Astrocyte of the spinal cord (primary cell): ENCODE measurements at places on chromosomes 11 and 22.

GRCh38 chr11:72947229-72947628, 133.0 kb downstream of the ATG16L2 start:
- DNase-seq, result no peak

DNA sequence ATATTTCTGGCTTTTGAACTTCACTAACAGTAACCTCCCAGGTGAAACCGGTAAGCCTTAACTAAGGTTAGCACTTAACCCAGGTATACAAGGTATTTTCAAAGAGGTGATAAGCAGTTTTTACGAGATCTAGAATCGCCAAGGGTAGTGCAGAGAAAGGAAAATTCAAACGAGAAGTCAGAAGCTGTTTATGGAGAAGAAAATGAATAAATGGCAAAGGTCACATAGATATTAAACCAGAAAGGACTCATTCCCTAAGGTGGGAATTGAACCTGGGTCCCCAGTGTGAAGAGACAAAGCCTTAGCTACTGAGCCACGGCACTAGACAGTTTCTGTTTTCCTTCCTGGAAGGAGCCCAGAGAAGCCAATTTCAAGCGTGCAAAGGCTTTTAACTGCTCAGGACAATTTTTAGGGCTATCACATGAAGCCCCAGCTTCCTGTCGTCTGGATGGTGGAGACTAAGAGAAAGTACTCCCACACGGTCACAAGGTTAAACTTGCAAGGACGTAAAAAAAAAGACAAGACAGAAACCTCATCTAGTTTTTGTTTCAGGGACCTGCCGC, 5.7 kb upstream of the C1QTNF6 start:
- no peak for DNase-seq

DNA sequence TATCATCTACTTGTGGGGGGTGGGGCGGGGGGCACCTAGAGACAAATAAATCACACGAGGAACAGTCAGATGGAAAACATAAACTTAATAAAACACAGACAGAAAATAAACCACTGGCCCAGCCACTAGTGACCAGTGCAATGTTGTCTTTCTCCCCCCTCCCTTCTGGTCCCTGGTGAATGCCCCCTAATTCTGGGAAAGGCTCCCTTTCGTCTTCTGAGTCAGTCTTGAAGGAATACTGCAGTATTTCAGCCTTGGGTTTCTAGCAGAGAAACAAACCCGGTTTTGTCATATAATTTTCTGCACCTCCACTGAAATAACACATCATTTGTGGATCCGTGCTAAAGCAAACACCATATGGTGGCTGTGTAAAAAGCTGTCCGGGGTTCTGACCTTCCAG, 101.7 kb downstream of the ABTB2 start:
- DNase-seq, result no peak

DNA sequence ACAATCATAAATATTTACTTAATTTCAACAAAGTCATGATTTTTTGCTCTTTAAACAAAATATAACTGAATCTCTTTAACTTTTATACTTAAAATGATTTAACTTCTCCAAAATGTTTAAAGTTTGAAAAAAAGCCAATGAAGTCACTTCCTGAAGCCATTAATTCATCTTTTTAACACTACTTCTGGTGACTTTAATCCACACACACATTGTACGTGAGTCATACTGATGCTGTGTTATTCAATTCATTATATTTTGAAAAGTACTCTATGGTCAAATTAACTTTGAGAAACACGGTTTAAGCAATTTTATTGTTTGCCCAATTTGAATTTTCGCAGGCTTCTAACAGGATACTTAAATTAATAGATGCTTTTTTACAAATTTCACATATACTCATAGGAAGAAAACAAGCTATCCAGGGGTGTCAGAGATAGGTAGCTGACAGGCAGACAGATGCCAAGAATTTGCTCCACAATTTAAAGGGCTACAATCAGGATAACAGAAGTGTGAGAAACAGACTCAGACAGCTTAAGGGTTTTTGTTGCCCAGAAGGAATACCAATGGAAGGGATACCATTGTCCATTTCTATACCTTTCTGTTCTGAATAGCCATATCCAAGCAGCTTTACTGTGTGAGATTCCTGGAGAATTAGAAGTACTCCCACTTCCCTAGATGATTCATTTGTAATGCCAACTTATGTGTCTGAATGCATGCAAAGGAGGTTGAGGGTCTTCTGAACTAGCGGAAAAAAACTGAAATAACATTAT, 118.4 kb downstream of the RBFOX2 start:
- peak; percentile 25 for DNase-seq

GRCh38 chr11:48164836-48165235, 51.8 kb upstream of the OR4B1 start:
- no peak for DNase-seq

GRCh38 chr11:12042215-12042676, 33.8 kb upstream of the DKK3 start:
- DNase-seq, result peak; percentile 93

GRCh38 chr11:113531575-113532451, 56.6 kb upstream of the DRD2 start:
- DNase-seq, result no peak

GRCh38 chr11:1497600-1497999, 11.0 kb upstream of the MOB2 start:
- DNase-seq, result no peak

DNA sequence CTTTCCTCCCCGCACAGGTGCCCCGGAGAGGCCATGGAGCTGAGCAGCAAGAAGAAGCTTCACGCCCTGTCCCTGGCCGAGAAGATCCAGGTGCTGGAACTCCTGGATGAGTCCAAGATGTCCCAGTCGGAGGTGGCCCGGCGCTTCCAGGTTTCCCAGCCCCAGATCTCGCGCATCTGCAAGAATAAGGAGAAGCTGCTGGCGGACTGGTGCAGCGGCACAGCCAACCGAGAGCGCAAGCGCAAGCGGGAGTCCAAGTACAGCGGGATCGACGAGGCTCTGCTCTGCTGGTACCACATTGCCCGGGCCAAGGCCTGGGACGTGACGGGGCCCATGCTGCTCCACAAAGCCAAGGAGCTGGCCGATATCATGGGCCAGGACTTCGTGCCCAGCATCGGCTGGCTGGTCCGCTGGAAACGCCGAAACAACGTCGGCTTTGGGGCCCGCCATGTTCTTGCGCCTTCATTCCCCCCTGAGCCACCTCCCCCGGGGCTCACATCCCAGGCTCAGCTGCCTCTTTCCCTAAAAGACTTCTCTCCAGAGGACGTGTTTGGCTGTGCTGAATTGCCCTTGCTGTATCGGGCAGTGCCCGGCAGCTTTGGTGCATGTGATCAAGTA, 1.3 kb downstream of the TIGD3 start:
- DNase-seq, result peak; percentile 36

DNA sequence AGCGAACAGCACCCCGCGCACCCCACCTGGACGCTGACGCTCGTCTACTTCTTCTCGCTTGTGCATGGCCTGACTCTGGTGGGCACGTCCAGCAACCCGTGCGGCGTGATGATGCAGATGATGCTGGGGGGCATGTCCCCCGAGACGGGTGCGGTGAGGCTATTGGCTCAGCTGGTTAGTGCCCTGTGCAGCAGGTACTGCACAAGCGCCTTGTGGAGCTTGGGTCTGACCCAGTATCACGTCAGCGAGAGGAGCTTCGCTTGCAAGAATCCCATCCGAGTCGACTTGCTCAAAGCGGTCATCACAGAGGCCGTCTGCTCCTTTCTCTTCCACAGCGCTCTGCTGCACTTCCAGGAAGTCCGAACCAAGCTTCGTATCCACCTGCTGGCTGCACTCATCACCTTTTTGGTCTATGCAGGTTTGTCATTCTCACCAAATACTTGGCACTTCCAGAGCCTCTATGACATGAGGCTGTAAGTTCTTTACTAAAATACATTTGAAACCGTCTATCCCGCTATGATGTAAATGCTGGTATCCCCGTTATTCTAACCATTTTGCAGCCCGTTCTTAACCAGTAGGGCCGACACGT, 535 bp downstream of the AQP11 start:
- DNase-seq, result peak; percentile 35

- DNase-seq, result peak; percentile 28
These were observed 86.7 kb downstream of the ALX4 start for GRCh38 chr11:44223238-44223637.

GRCh38 chr11:17541330-17541885, 2.8 kb downstream of the USH1C start:
- DNase-seq, result no peak

- DNase-seq, result no peak
These were observed 7.5 kb downstream of the OR6M1 start for GRCh38 chr11:123798513-123799252.

- no peak for DNase-seq
These were observed 61.9 kb upstream of the SORL1-AS1 start for GRCh38 chr11:121514432-121515334.

GRCh38 chr11:45939836-45940235, 17.4 kb downstream of the LARGE2 start:
- no peak for DNase-seq

- no peak for DNase-seq
These were observed 1.5 kb upstream of the SOX10 start for GRCh38 chr22:37985751-37986281.

DNA sequence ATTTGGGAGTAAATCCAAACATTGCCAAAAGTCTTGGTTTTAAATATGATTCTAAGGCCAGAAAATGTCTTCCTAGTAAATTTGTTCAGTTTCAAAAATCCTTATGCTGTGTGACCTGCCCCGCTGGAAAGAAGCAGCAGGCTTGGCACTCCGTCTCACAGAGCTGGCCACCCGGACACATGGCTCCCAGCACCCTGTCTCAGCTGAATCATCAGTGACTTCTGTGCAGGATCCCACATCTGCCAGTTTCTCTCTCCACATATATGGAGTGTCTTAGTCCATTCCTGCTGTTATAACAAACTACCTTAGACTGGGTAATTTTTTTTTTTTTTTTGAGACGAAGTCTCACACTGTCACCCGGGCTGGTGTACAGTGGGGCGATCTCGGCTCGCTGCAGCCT, 356.7 kb downstream of the TBC1D22A start:
- no peak for DNase-seq

DNA sequence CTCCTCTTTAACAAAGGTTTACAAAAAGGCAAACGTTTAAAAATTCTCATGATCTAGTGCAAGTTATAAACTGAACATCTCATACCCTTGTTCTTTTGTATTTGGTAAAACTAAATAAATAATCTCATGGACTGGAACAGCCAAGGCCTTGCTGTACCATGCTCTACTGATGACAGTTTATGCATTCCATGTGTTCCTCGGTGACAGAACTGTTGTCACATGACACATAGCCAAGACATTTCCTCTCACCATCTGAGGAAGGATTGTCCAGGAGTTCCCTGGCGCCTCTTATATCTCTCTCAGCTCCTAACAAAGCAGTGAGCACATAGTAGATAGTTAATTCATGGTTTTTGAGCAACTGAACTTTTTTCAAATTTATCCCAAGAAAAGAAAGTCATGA, 12.6 kb downstream of the CCDC83 start:
- no peak for DNase-seq

DNA sequence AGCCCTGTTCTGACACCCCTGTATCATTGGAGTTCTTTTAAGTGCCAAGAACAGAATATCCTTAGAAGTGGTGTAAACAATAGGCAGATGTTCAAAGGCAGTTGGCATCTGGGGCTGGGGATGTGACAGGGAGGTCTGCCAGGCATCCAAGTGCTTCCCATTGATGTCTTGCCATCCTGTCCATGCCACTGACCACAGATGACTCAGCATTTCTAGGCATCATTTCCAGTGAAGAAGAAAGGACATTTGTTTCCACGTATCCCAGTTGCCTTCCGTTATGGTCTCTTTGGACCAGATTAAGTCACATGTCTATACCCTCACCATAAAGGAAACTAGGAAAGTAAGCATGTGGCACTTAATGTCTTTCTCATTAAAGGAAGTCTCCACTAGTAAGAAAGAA, 76.7 kb upstream of the BARX2 start:
- DNase-seq, result no peak

DNA sequence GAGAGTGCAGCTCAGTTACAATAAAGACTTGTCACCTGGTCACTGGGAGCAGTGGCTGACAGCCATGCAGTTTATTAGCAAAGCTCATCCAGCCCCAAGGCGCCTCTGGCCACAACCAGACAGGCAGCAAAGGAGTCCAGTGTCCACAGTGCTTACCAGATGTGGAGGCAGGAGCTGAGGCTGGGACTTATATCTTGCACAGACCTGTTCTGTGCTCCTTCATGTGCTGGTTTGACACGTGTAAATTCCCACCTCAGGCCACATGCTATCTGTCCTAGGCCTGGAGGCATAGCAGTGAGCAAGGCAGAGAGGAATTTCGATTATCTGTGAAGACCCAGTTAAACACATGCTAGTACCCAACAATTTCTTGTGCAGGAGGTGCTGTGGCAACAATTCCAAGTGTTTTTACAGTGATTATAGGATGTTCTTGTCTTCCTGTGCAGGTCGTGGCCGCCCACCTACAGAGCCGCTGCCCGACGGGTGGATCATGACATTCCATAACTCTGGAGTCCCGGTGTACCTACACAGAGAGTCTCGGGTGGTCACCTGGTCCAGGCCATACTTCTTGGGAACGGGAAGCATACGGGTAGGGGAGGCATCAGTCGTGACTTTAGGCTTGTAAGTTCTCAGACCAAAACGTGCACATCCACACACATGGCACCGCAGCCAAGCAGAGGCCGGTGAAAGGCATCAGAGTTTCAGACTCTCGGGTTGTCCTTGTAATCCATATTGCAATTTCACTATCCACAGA, 9.4 kb downstream of the DGCR8 start:
- DNase-seq, result no peak

DNA sequence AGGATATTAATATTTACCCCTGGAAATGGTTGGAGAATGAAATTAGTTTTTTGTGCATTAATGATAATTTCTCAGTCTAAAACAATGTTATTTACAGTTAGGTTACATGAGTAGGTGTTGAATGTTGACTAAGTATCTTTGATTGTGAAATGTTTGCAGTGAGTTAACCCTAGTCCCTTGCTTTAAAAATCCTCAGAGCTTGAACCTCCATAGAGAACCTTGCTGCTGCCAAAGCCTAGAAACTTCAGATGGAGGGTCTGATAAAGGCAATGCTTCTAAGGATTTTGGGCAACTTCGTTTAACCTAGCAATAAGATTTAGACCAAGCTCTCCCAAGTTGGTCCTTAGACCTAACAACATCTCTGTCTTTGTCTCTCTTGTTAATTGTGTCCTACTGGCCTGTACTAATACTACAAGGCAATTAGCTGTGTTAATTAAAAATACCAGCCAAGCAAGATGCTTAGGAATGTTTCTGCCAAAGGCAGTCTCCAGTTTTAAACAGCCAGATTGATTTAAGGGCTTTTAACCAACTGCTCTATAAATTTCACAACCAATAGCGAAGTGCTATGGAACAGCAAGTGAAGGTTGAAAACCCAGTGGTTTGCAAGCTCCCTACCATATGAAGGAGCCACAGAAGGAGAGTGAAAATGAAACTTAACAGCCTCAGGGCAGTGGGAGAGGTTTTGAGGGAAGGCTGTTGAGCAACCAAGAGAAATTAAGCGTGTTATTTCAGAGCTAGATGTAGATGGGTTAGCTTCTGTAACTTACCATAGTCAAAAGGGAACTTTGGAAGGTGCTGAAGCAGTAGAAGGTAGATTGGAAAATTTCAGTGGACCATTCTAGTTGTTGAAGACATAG, 295.9 kb upstream of the ANO5 start:
- DNase-seq, result no peak

DNA sequence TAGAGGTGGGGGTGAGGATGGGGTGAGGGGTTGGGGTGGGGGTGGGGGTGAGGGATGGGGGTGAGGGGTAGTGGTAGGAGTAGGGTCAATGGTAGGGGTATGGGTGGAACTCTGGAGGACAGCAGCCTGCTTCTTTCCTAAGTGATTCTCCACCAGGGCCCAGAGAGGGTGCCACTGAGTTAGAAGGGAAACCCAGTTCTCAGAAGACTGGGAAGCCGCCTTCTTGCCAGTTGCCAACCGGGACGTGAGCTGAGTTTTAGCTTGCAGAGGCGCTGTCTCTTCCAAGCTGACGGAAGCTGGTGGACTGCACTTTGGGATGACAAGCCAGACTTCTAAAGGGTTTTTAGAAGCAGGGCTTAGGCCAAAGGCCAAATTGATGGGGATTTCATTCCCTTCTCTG, 104.4 kb downstream of the NAT10 start:
- DNase-seq, result no peak
